ENCODE measurements at places on chromosomes 5 and 9. TPM values are rescaled to one million over a fixed set of nuclear protein-coding genes. Genes with fewer than 3 reads are reported as not detected.

Gene FAM78A
- total RNA-seq, result 0.34 TPM

Gene FOXD4
- 0.23 TPM for total RNA-seq

Gene CDH10
- 0.14 TPM for total RNA-seq

Gene NR3C1
- total RNA-seq, result 27.9 TPM

Gene FOXE1
- total RNA-seq, result 3.5 TPM

Gene CCL27
- total RNA-seq, result not detected

Gene CD180
- not detected for total RNA-seq

Gene GFI1B
- total RNA-seq, result 0.10 TPM

Gene PWWP2A
- total RNA-seq, result 7.7 TPM

Gene EIF4E1B
- not detected for total RNA-seq

Gene KCNV2
- not detected for total RNA-seq

Gene TNPO1
- 99.5 TPM for total RNA-seq

Gene GALNT12
- total RNA-seq, result 4.4 TPM

Gene PITX1
- 31.1 TPM for total RNA-seq

Gene SV2C
- total RNA-seq, result not detected

Gene ZFP37
- 2.5 TPM for total RNA-seq
